ENCODE measurements at places on chromosomes 2 and 18. TPM values are rescaled to one million over a fixed set of nuclear protein-coding genes. Genes with fewer than 3 reads are reported as not detected.

The ZAP70 gene
- total RNA-seq = 1.2 TPM

The CNGA3 gene
- not detected for total RNA-seq

The B3GNT7 gene
- 5.4 TPM for total RNA-seq

The INPP1 gene
- total RNA-seq = 12.4 TPM

The CFC1 gene
- total RNA-seq = not detected

The ANKRD36B gene
- 5.0 TPM for total RNA-seq

The ACKR3 gene
- 36.6 TPM for total RNA-seq

The FEV gene
- not detected for total RNA-seq

The TLX2 gene
- total RNA-seq = not detected

GRCh38 chr2:81093031-81093430, 788.5 kb upstream of the LRRTM1 start:
- no peak for DNase-seq

DNA sequence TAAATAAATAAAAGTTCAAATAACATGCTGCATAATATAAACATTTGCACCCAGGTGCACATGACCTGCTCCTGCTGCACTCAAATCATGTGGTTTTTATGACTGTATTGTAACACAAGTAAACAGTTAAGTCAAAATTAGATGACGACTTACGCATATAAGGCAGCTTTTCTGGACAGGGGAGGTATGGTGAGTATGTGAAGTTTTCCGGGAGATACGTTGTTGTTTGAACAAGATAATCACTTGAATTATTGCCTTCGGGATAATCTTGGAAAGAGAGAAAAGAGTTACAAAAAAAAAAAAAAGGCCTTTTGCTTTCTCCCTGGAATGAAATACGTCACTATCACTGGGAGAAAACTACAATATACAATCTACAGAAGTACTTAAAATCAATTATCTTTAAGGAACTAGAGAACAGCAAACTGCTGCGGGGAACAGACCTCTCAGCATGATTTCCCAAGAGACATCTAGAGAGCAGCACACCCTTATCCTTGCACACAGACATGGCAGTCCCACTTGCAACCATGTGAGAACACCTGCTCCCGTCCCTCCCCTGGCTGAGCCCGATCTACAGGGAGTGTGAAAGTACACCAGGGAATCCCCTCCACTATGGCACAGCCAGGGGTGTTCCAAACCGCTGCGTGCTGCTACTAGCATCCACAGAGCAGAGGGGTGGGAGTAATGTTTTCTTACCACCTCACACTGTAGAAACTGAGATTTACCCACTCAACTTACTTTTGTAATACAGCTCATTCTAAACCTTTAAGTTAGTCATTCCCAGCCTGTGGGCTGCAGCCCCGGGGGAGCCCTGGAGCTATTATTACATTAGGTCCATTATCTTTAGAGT, 26.3 kb downstream of the B4GALT6 start:
- DNase-seq = no peak

DNA sequence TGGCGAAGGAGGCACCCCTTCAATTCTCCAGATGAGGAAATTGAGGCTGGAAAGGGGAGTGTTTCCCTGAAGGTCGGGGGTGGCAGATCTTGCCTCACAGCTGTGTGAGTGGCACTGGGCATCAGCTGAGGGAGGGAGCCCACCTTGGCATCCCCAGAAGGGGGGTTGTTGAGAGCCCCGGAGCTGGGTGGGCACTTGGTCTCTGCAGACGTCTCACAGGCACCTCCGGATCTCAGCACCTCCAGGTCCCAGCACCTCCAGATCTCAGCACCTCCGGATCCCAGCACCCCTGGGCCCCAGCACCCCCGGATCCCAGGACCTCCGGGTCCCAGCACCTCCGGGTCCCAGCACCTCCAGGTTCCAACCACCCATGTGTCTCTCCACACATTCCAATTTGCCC, 137.9 kb downstream of the NFATC1 start:
- no peak for DNase-seq

DNA sequence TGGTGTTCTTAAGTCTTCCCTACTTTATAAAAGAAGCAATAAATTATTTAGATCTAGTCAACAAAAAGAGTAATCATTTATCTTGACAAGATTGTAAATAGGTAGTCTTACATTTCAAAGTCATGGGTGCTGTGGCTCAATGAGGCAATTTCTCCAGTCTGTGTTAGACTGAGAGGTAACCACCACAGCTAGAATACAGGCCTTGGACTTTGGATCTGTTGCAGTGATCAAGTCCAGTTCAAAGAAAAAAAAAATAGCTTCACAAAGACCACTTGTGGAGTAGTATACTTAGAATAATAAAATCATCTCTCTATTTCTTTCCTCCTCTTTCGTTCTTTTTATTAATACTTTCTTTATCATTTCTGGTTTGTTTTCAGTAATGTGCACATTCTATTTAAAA, 93.1 kb upstream of the FSIP2 start:
- no peak for DNase-seq

DNA sequence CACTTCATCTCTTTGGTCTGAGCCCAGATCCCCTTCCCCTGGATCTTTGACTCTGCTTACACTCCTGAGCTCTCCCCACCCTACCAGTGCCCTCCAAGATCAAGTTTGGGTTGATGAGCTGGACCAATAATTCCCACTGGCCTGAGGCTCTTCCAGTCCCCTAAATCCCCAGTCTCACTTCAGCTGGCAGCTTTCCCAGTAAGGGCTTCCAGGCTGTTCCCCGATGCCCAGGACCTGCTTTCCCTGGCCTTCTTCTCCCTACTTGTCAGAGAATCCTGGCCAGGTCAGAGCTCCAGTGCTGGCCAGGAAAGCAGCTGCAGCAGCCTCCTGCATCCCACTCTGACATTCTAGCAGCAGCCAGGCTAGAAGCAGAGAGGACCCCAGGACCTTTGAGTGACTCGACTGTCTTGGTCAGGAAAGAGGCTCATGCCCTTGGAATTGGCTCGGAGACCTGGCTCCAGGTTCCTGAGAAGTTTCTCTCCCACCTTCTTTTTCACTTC, 3.5 kb downstream of the WNT6 start:
- no peak for DNase-seq

- DNase-seq = no peak
Measured at GRCh38 chr18:6444466-6445228, 29.9 kb upstream of the L3MBTL4 start.

- no peak for DNase-seq
Measured at GRCh38 chr2:127762846-127763245, 48.1 kb downstream of the WDR33 start.

GRCh38 chr2:149597668-149598326, 10.2 kb upstream of the MMADHC start:
- DNase-seq = no peak

DNA sequence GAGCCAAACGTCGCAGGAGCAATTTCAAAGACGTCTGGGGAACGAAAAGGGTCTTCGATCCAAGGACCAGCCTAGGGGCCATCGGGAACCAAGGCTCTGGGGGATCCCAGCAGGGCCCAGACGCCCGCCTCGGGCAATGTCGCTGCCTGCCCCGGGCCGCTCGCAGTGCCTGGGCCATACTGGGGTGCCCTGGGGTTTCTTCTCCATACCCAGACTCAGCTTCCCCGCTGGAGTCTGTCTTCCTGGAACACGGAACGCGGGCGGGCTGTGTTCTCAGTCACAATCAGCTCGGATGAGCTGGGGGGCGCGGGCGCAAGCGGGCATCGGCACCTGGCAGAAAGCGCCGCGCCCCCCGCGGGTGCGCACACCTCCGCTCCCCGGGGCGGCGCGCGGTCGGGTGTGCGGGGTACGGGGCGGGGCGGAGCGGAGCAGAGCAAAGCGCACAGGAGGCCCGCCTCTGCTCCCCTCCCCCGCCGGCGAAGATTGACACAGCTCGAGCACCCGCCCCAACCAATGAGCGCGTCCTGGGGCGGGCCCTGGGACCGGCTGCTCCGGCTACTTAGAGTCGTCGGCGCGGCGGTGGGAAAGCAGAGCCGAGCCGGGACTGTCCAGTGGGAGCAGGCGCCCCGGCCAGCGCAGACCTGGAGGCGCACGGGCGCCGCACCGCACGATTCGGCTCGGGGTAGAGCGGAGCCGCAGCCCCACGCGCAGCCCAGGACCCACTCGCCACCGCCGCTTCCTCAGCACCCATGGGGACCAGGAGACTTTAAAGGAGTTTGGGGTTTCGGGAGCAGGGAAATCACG, at the start of gene LRATD1:
LRATD1 (plus strand) TSS at position 585 of the 804 bp plus-strand sequence. CDS start 1,263 bp downstream, outside the sequence.
- DNase-seq = peak; percentile 88

- no peak for DNase-seq
Measured at GRCh38 chr2:184370954-184371353, 227.4 kb upstream of the ZNF804A start.

GRCh38 chr2:69817729-69818501, 11.5 kb upstream of the GMCL1 start:
- no peak for DNase-seq

- no peak for DNase-seq
Measured at GRCh38 chr18:79223431-79223830, 154.2 kb downstream of the ATP9B start.

GRCh38 chr2:218219934-218220333, 2.9 kb downstream of the ARPC2 start:
- no peak for DNase-seq

DNA sequence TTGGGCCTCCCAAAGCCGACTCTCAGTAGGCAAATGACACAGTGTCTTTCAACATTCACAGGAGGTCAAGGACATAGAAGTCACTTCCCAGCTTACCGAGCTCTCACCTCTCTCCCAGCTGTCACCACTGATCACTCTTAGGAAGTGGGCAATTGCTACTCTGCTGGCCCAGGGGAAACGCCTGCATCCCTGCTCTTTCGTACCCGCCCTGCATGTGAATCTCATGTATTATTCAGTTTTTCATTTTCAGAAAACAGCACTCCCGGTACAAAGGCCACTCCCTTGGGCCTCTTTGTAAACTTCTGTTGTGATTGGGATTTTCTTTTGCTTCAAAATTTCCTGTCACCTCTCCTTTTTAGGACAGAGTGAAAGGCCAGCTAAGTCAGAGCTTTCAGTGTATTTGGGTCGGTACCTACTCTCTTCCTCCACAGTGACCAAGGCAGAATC, 15.4 kb downstream of the MRPL44 start:
- no peak for DNase-seq

GRCh38 chr18:48418539-48419276, 9.5 kb upstream of the ZBTB7C start:
- no peak for DNase-seq

- no peak for DNase-seq
Measured at GRCh38 chr2:48194641-48195040, 288.3 kb upstream of the FBXO11 start.

- DNase-seq = no peak
Measured at GRCh38 chr2:74332550-74333174, 10.6 kb downstream of the SLC4A5 start.

- DNase-seq = no peak
Measured at GRCh38 chr2:27096748-27097297, 10.3 kb downstream of the KHK start.

- DNase-seq = no peak
Measured at GRCh38 chr18:80229766-80230745, 17.3 kb downstream of the PARD6G start.

GRCh38 chr2:198961547-198961946, 496.2 kb downstream of the SATB2 start:
- no peak for DNase-seq

DNA sequence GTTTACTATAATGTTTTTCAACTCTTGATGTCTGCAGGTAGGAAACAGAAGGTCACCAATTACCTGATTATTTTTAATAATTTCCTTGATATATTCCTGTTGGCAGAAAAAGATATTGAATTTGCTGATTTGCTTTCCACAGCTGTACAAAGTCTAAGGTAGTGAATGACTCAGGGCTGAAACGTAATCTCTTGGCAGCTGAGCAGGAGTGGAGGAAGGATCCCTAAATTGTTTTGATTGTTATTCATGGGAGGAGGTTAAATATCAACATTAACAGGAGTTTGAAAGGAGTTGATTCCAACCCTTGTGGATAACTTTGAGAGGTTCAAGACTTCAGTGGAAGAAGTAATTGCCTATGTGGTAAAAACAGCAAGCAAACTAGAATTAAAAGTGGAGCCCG, 345.2 kb upstream of the SLC8A1 start:
- no peak for DNase-seq

DNA sequence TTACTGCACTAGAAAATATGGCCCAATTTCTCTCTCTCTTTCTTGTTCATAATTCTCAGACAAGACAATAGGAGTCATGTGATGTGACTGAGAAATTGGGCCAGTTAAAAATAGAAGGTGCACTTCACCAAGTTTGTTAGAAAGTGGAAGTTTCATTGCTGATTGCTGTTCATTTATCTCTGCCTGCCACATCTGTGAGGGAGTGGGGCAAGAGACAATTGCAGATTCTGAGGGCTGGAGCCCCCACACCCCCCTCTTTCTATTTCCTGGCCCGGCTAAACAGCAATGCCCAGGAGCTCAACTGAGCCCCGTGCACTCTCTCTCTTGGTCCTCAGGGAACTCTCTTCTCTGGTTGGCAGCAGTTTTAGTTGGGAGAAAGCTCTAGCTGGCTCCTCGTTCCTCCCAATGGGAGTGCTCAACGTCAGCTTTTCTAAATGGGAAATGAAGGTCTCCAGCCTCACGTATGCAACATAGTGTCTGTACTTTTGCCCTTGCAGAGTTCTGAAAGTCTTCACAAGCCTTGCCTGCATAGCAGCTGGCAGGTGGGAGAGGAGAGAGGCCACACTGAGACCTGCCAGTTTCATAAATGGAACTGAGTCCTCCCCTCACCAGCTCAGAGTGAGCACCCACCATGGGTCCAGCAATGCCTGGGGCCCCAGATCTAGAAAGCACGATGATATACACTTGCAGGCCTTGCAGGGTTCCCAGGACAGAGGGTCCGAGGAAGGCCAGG, 115.7 kb downstream of the MYCN start:
- no peak for DNase-seq

DNA sequence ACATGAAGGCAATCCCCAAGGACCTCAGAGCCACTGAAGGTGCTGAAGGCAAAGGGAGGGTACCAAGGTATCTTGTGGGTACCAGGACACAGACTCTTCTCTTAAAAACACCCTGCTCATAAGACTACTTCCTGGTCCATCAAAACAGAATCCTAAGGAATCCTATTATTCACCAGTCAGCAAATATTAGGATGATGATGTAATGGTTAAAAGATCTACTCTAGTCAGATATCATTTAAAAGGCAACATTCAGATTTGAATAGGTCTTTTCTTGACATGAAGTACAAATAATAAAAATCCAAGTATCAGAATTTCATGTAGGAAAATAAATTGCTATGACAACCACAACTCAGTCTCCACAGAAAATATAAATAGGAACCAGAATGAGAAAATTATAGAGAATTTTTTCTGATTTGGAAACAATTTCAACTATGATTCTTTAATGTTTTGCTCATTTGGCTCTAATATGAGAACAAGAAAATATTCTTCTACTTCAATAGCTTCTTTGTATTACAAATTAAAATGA, 77.8 kb upstream of the ZNF397 start:
- DNase-seq = no peak

- no peak for DNase-seq
Measured at GRCh38 chr18:49335677-49336076, 124.8 kb downstream of the DYM start.

GRCh38 chr2:82524826-82525225, 1934.3 kb downstream of the SUCLG1 start:
- DNase-seq = no peak

DNA sequence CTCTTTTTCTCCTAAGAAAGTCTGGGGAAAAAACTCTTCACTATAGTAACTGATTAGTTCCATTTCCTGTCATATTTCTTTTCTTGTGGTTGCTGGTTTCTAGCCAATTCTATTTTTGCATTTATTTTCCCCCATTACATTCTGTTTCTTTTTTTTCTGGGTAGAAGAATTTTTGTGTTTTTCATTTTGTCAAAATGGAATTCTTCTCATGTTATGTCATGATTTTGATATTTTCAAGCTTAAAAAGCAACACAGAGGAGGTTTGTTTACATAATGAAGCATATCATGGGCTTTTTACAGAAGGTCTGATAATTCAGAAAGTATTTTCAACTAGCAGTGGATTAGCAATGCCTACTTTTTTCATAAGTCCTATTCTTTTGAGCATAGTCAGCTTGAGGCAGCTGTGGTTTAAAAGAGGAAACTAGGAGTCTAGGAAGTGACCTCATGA, 102.0 kb downstream of the MAP2 start:
- DNase-seq = no peak

All from cardiac septum (tissue), 1 donor.